ENCODE measurements at places on chromosomes 3 and 15. TPM values are rescaled to one million over a fixed set of nuclear protein-coding genes. Genes with fewer than 3 reads are reported as not detected.

DNA sequence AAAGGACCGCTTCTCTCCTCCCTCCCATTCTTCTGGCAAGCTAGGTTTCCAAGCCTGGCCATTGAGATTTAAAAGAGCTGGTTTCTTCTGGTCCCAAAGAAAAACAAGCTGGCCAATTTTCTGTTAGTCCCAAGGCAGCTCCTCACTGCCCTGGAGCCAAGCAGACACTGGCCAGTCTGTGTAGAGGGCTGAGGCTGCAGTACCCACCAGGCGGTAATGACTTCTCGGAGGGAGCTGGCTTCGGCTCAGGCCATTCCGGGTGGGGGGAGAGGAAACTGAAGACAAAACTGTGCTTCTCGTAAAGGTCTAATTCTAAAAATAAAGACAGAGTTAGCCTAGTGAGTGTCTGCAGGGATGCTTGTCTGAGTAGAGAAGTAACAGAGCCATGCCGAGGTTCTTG lies 78.5 kb upstream of the SMAD3 start:
- peak; percentile 84 for DNase-seq

DNA sequence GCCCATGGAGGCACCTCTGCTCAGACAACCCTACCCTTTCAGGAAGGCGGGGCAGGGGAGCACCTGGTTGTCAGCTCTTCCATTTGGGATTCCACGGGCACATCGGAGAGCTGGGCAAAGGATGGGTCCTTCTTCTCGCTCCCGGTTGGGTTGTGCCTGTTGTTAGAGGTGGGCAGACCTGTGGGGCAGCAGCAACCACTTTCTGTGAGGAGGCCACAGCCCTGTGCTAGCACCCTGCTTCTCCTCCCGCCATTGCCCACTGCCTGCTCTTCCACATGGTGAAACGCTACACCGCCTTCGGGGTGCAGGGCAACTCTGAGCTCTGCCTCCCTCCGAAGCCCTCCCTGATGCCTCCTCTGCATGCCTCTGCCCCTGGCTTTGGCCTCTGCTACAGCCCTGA lies 7.0 kb upstream of the HHATL start:
- DNase-seq, result no peak

- peak; percentile 45 for DNase-seq
These were observed 6.3 kb upstream of the CCR4 start for GRCh38 chr3:32945136-32945535.

- DNase-seq, result no peak
These were observed 165.2 kb downstream of the ISL2 start for GRCh38 chr15:76501726-76502125.

GRCh38 chr3:152315623-152316022 lies 46.9 kb downstream of the MBNL1 start:
- no peak for DNase-seq

Gene PTX3
- 4.8 TPM for total RNA-seq

DNA sequence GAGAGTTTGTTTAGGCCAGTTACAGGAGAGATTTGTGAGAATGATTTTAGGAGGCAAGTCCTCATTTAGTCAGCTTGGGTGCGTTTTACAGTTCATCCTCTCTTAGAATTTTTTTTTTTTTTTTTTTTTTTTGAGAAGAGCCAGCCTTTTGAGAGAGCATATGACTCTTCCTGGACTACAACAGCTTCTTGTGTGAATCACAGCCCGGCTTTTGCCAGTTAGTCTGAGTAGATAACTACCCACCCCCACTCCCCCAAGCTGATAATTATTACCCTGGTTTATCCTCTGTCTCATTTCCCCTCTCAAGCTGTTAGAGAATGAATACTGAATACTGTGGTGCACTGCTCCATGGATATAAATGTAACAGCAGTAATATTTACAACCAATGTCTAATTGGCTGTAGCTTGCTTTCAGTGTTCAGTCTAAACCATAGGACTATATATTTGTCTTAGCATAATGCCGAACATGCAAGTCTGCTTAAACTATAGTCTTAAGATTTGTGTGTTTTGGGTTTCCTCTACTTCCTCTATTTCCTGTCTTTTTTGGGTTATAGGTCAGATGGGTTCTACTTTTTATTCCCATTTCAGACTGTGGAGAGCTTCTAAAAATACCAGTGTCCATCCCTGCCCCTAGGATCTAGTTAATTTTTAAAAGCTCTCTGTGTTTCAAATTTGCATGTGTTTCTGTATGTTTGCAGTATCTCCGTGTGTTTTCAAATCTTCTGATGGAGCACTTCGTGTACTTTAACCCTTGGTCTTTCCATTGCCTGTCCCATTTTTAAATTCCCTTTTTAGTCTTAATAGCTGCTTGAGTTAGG lies 8.0 kb downstream of the CHD2 start:
- no peak for DNase-seq

GRCh38 chr15:69319384-69320375 lies 21.0 kb downstream of the PAQR5 start:
- DNase-seq, result no peak

DNA sequence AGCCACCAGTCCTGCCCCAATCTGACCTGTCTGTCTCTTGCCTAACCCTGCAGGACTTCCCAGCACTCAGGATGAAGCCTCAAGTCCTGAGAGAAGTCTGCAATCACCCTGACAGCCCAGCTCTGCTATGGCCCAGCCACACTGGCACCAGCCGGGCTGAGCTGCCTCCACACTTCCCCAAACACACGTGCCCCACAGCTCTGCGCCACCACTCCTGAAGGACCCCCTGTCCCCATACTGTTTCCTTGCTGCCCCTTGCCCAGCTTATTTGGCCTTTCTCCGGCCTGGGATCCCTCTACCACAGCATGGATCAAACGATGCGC lies 76.6 kb downstream of the TBC1D2B start:
- no peak for DNase-seq

- DNase-seq, result no peak
These were observed 48.6 kb downstream of the MCCC1 start for GRCh38 chr3:183050706-183051105.

GRCh38 chr3:57150113-57150581 lies 15.0 kb downstream of the IL17RD start:
- DNase-seq, result no peak

Gene NOX5
- total RNA-seq, result under 0.01 TPM

- no peak for DNase-seq
These were observed 8.5 kb downstream of the TGFBR2 start for GRCh38 chr3:30614943-30615342.

Gene COL8A1
- total RNA-seq, result 139 TPM

GRCh38 chr3:45462522-45463265 lies 74.3 kb downstream of the LARS2 start:
- DNase-seq, result peak; percentile 85

GRCh38 chr15:80591938-80592825 lies 102.9 kb upstream of the ABHD17C start:
- no peak for DNase-seq

DNA sequence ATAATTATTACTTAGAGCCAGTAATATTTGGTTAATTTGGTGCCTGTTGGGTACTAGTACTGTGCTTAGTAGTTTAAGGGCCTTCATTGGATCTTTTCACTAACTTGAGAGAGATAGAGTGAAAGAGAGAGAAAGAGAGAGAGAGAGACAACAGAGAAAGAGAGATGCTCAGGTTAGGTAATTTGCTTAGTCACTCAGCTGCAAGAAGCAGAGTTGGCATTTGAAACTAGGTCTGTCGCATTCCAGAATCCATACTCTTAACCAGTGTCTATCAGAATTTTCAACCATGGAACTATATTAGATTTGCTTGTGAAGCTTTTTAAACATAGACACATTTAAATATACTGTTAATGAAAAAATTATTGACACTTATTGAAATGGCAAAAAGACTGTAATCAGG lies 31.1 kb upstream of the NUDT16 start:
- DNase-seq, result no peak

Gene ALAS1
- total RNA-seq, result 41.7 TPM
